ENCODE measurements at places on chromosomes 4 and X. TPM values are rescaled to one million over a fixed set of nuclear protein-coding genes. Genes with fewer than 3 reads are reported as not detected.

The KLHL4 gene
- total RNA-seq = 1.4 TPM

The BMP3 gene
- 0.05 TPM for total RNA-seq

The MAD2L1 gene
- total RNA-seq = 43.0 TPM

The CYLC1 gene
- not detected for total RNA-seq

The LAS1L gene
- 41.7 TPM for total RNA-seq

The CAPN6 gene
- total RNA-seq = 0.14 TPM

The SSX2B gene
- not detected for total RNA-seq

The GUCY1A1 gene
- total RNA-seq = 6.9 TPM

The TRO gene
- total RNA-seq = 1.2 TPM

The NAT8L gene
- not detected for total RNA-seq

The FAM184B gene
- not detected for total RNA-seq

The RAB9B gene
- total RNA-seq = 0.19 TPM

The TNMD gene
- not detected for total RNA-seq

Data from airway epithelial cell (primary cell).